RWPE1 (cell line): ENCODE measurements at places on chromosomes 16 and 17.

DNA sequence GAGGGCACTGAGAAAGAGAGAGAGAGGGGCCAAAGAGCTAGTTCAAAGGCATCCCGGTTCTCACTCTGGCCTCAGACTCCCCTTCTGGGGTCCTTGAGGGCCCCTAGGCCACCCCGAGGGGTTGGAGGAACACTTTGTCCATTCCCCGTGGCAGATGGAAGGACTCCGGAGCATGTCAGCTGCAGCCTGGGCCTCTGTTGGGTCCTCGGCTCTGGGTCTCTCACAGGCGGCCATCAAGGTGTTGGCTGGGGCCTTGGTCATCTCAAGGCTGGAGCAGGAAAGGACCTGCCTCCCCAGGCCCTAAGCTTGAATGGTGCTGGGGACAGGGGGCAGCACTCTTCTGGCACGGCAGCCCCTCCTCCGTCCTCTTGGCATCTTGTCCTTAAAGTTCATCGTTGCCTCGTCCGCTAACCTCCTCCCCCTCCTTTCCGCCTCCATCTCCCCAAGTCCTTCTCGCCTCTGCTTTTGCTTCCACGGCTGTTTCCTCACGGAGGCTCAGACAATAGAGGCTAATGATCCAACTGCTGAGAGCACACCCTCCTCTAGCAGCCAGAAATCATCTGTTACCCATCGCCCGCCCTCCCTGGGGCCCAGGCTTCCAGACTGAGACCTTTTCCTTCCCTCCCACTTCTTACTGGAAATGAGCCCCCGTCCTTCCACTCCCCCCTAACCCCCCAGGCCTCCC is 23.3 kb downstream of the CCR7 start:
- DNase-seq, result no peak

GRCh38 chr16:72287649-72288048 is 115.7 kb upstream of the PMFBP1 start:
- DNase-seq, result no peak

GRCh38 chr16:77172951-77173350 is 18.0 kb upstream of the MON1B start:
- no peak for DNase-seq

- no peak for DNase-seq
These were observed 23.9 kb downstream of the SRCAP start for GRCh38 chr16:30722916-30723315.

DNA sequence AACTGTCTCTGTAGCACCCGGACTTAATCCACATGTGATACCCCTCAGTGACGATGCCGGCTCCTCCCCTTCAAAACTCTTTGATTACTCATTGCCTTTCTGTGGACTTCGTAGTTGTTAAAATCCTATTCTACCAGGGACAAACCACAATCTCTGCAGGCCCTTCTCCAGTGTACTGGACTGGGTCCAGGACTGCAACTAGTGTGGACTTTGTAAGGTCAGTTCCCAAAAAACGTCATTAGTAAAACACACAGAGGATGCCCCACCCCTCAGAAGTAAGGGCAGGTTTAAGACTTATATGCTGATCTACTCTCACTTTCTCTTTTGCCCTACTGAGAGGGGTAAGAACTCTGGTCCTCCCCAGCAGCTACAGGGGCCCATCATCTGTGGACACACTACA is 10.5 kb upstream of the NUDT7 start:
- DNase-seq, result no peak

GRCh38 chr17:68711858-68712257 is 110.7 kb upstream of the FAM20A start:
- DNase-seq, result no peak

GRCh38 chr17:33932996-33933395 is 322.1 kb upstream of the CCL2 start:
- no peak for DNase-seq

GRCh38 chr17:76048025-76048605 is 21.0 kb upstream of the EVPL start:
- DNase-seq, result no peak

DNA sequence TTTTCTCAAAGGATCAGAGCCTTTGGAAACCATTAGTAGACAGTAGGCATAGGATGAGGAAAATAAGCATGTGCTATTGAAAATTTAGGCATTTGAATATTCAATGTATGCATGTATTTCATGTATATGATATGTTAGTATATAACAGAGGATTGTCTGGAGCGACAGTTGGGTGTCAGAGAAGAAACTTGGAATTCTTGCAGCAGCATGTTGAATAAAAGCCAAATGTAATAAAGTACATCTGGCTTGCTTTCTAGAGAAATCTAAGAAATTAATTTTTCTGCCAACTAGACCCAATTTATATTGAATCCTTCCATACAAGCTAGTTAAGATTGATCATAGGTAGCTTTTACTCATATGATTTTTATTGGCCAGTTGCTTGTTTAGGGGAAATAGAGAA is 578.8 kb downstream of the CDH11 start:
- no peak for DNase-seq

GRCh38 chr17:83183951-83184506 is 104.6 kb downstream of the METRNL start:
- no peak for DNase-seq

DNA sequence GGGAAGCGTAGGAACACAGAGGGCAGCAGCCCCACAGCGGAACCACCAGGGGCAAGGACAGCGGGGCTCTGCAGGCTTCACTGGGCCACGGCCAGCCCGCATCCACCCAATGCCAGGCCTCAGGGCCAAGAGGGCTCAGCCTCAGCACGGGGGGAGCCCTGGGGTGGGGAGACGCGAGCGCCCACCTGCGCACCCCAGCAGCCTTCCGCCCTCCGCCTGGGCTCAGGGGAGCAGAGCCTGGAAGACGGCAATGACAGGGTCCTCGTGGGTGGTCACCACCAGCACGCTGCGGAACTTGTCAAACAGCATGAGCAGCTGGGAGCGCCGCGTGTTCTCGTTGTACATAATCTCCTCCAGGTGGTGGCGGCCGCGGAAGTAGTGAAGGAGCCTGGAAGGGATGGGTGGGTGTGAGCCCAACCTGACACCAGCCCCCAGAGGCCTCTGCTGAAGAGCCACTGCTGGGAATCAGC is 8.5 kb downstream of the MPG start:
- no peak for DNase-seq

GRCh38 chr17:18319604-18320256 is 4.6 kb downstream of the SMCR8 start:
- DNase-seq, result no peak

DNA sequence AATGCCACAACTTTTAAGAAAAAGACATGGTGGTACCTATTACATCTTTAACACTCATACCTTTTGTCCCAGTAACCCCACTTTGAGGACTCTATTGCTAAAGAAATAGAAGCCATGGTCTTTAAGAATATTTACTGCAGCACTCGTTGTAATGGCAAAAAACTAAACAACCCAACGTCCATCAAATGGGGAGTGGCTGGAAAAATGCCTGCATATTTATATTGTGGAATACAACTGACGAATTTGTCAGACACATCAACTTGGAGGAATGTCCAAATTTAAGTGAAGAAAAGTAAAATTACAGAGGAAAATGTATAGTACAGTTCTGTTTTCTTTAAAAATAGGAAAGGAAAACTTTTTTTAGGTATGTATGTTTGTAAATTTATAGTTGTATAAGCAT is 47.8 kb downstream of the STX8 start:
- no peak for DNase-seq

GRCh38 chr16:87484487-87485331 is 8.1 kb downstream of the ZCCHC14 start:
- no peak for DNase-seq

- DNase-seq, result no peak
These were observed 5.1 kb downstream of the IGF2BP1 start for GRCh38 chr17:49002331-49002730.

- no peak for DNase-seq
These were observed 1.4 kb upstream of the TNRC6A start for GRCh38 chr16:24728011-24728410.

DNA sequence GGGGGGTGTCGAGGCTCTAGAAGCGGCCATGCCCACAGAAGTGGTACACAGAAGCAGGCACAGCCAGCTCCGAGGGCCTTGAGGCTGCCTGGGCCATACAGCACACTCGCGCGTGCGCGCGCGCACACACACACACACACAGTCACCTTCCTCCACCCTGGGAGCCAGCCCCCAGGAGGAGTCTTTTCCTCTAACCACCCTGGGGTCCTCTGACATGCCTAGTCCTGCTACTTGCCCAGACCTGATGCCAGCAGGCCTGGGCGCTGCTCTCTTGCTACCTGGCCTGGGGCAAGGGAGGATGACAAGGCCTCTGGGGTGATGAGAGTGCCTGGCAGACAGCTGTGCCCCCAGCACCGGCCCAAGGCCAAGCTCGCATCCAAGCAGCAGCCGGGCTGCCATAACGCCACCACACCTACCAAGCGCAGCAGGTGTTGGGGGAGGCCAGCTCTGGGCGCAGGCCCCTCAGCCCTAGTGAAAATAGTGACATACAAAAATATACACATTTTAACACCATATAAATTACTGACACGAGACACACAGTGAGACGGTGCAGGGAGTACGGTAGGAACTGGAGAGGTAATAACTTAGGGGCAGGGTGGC is 41.1 kb downstream of the TSC2 start:
- DNase-seq, result peak; percentile 59

- DNase-seq, result peak; percentile 91
These were observed 32.6 kb upstream of the TAC4 start for GRCh38 chr17:49880291-49881053.

DNA sequence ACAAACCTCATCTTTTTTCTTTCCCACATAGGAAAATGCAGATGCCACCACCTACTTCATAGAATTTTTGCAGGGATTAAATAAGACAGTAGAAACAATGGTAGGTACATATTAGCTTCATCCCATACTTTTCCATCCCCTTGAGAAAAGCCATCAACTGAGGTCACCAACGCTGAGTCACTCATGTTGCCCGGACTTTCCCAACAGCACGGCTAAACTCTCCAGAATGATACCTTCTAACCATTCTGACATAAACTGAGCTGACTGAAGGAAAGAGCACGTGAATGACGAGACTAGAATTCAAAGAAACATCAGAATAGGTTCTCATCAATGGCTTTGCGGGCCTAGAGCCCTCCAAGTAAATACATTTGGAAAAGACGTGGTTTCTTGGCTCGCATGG is 146.0 kb upstream of the RCVRN start:
- no peak for DNase-seq

DNA sequence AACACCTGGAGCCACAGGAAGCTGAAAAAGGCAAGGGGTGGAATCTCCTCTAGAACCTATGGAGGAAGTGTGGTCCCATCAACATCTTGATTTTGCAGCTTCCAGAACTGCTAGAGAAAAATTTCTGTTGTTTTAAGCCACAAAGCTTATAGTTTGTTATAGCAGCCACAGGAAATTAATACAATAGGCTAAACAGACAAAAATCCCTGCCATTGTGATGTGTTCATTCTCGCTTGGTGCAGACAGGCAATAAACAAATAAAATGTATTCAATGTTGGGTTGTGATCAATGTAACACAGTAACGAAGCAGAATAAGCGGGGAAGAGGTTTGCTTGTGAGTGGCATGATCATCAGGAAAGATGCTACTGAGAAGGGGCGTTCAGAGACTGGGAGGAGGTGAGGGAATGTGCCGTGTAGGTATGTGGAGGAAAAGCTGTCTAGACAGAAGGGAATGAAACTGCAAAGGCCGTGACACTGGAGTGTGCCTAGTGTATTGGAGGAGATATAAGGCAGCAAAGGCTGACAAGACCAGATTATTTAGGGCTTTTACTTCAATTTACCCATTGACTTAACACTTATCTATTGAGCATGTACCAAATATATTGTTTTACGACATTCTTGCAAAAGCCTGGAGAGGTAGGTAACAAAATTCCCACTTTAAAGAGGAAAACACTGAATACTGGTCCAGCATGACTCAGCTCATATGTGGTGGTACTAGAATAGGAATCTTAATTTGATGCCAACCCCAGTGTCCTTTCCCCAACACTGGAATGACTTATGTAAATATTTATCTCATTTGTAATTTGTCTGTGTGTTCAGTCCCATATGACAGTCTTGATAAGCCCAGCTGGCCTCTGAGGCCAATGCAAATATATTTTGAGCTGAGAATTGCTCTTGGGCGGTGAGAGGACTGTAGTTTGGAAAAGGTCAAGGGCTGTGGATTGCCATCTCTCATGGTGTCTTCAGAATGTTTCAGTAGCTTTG is 375.9 kb downstream of the CDH13 start:
- no peak for DNase-seq

- DNase-seq, result no peak
These were observed 2.3 kb downstream of the NDUFB10 start for GRCh38 chr16:1961651-1962067.

- no peak for DNase-seq
These were observed 167.3 kb upstream of the GSE1 start for GRCh38 chr16:85445779-85446222.

DNA sequence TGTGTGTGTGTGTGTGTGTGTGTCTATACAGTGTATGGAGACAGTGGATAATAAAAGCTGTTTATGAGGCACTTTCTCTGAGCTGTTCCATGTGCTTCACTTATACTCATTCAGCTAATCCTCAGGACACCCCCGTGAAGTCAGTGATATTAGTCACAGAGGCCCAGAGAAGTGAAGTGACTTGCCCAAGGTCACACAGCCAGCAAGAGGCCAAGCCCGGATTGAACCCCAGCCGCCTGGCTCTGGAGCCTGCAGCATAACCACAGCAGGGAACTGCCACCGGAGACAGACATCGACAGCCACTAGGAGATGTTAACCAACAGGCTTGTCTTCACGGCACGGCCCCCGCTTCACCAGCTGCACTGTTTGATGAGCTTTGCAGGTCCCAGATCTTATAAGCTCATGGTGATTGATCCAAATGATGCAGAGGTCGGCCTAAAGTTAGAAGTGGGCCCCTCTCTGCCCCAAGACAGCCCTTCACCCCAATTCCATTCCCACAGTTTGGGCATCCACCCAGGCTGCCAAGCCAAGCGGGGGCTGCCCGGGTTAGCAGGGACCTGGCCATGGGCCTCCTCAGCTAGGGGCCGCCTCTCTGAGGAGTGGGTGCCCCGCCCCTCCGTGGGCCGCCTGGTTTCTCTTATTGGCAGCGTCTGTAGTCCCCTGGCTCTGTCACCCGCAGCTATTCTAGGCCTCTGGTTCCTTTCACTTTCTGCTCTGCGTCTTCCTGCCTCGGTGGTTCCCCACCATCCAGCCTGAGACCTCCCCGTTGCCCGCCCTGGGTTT is 30.9 kb downstream of the SOCS1 start:
- DNase-seq, result no peak

DNA sequence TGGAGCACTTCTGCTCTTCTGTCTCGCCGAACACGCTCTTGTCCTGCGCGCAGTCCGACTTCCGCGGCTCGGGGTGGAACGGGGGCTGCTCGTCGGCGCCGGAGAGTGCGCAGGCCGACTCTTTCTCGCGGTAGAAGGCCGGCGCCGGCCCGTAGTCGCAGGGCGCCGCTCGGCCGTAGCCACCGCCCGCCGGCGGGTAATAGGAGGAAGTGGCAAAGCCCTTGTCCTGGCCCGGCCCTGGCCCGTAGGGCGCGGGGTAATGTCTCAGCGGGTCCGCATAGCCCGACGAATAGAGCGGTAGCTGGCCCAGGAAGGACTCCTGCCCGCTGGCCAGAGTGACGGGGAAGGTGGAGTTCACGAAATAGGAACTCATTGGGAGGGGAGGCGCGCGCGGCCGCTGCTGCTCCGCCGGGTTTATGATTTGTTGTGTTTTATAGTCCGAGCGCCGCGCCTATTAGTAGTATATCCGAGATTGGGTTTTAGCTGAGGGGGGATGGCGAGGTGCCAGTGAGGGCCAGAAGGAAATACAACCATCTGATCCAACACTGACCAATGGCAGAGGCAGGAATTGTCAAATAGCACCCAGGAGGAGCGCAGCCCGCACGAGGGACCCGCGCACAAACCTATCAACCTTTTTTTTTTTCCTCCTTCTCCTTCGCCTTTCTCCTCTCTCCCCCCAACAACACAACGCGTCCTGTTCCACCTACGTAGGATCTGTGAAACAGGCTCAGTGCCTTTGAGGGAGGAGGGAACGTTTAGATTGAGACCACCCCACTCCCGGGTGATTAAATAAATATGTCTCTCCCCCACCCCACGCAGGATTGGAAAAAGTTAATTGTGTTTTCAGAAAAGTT is 4.4 kb upstream of the HOXB5 start:
- no peak for DNase-seq
